ENCODE measurements at places on chromosomes 7 and 10.

GRCh38 chr7:36683695-36684357 is 40.5 kb downstream of the AOAH start:
- no peak for DNase-seq

GRCh38 chr7:80333040-80333439 is 178.8 kb downstream of the GNAT3 start:
- no peak for DNase-seq

DNA sequence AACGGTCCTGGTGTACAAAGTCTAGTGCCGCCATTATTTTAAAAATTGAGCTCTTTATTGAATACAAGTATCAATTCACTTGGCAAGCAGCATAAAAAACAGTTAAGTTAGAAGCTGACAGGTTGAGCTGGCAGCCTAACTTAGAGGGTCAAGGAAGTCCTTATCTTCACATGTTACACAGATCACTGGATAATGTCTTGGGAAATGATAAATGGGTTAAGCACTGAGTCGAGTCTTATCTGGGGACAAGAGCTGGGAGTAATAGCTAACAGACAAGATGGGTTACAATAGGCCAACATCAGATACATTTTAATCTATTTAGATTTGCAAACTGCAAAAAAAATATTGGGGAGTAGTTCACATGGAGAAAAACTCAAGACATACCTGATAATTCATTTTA is 34.2 kb downstream of the SLC18A2 start:
- no peak for DNase-seq

DNA sequence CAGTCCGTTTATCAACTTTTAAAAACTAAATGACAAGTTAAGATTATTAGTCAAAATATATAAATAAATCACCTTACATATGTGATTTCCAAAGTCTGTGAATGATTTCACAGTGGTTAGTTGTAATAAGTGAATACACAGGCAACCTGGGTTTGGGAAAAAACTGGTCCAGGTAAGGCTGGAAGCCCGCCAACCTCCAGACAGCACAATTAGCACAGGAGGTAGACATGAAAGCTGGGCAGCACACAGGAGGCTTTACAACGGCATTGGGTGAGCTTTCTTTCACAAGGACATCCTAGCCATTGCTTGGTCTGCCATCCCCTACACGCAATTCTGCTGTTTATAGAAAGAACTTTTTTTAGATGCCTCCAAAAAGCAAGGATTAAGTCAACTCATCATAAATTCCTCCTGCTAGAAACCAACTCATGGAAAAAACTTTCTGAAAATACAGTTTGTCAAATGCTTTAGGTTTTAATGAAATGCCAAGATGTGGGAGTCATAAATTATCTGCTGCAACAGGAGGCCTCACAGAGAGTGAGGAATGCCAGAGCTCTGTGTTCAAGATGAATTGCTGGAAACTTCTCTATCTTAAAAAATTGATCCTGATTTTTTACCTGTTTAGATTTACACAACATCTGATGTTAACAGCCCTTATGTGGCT is 346.8 kb upstream of the NFE2L3 start:
- no peak for DNase-seq

DNA sequence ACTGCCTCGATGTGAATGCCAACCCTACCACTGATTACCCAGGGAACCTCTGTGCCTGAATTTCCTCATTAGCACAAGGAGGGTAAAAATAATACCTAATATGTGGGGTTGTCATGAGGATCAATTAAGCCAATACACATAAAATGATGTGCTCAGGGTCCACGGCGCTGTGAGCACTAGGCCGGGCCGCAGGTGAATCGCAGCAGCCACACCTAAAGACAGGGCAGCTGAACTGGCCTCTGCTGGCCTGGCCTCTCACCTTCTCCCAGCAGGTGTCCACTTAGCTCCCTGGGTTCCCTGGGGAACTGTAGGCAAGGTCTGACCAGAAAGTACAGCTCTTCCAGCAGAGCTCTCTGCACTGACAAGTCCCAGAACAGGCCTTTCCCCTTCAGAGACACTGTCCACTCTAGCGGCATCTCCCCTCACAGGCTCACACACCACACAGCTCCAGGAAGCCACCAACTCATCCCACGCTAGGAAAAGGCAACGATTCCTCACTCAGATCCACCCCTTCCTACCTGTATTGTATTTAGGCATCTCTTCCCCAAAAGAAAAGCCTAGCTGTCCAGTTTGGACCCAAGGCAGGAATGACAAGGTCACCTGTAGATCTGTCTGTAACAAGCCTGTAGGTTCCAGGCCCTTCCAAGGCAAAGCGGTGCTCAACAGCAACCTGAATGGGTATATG is 273.1 kb downstream of the USP6NL start:
- no peak for DNase-seq

DNA sequence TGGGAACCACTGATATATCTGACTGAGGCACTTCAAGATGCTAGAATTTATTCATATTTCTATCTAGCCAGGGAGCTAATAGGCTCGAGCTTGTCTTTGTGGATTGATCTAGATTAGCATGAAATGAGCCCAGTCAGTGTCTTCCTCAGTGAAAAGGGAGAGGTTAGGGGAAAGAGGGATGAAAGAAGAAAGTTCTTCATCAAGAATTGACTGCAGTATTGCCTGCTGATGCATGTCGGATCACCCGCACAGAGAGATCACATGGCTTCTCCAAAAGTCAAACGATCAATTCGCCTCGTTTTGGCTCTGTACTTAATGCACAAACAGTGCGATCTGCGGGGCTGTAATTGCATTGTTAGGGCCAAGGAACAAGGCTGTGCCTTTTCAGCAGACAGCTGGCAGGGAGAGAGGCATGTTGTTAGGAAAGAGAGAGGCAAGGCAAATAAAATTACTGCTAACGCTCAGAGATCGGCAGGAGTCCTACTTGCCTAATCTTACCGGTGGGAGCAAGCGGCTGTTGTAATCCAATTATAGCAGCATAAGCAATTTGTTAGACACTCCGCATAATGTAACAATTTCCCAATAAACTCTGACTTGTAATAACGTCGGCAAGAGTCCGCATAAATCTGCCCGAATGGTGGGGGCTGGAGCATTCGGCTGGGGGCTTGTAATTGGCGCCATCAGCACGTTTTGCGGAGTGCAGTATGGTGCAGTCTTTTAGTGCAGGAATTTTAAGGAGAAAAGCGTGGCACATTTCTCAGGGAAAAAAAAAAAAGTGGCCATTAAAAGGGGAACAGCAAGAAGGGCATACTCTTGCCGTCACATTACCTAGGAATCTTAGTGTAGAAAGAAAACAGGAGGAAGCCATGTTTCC is 102.1 kb downstream of the POLL start:
- DNase-seq: no peak

- DNase-seq: peak; percentile 85
Measured at GRCh38 chr7:101153969-101154692, at the start of gene AP1S1. TSS of gene AP1S1 (plus strand) at chr7:101154476. CDS start at chr7:101154515, 39 bp downstream.

GRCh38 chr7:51324206-51324898 is 7.7 kb upstream of the COBL start:
- DNase-seq: no peak

- no peak for DNase-seq
Measured at GRCh38 chr10:81036257-81036656, 498.6 kb downstream of the SH2D4B start.

All from effector memory CD8-positive, alpha-beta T cell (primary cell).